Tongue (tissue), 3 donors: ENCODE measurements at places on chromosomes 7 and 10. TPM values are rescaled to one million over a fixed set of nuclear protein-coding genes. Genes with fewer than 3 reads are reported as not detected.

DNA sequence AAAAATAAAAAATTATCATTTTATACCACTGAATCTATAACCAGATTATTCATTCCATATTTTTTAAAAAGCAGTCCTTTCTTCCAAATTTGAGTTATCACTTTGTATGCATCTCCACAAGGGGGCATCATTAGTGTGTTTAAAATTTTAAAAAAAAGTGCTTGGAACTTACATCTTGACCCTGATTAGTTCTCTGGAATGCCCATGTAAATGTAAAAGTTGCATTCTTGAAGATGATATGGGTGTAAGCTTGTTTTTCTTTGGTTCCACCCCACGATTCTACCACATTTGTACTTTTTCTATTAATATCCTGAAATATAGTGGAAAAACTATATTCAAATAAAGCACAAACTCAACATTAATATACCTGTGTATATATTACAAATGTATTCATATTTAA, 144.9 kb downstream of the ELAPOR2 start:
- DNase-seq = no peak

GRCh38 chr10:110387617-110387982, 82.9 kb upstream of the SMNDC1 start:
- DNase-seq = no peak

DNA sequence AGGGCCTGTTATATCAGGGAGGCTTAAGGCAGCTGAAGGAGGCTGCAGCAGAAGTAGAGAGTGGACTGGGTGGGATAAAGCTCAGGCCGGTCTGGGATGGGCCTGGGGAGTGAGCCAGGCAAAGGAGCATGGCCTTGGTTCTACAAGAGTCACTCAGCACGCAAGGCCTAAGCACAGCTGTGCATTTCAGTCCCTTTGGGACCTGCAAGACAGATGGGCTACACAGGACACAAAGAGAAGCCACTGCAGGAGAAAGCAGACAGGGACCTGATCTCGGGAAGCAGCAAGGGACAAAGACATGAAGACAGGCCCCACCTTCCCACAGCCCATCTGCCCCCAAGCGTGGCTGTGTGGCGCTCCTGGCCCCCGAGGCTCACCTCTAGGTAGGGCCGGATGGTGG, 29.4 kb downstream of the RRP12 start:
- no peak for DNase-seq

DNA sequence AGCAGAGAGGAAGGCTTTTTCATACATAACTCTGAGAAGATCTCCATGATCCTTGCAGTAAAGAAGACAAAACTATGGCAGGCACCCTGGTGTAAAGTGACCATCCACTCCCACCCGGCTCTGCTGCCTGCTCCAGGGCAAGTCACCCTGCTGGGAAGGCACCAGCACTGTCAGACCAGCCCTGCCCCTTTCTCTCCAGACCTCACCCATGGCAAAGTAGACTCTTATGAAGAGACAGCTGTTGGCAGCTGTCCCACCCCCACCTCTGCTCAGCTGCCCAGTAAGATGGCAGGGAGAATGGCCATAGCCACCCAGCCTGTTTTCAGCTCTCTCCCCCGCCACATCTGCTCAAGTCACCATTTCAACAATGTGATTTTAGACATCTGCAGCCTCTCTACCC, 8.6 kb upstream of the ZMIZ2 start:
- peak; percentile 72 for DNase-seq

DNA sequence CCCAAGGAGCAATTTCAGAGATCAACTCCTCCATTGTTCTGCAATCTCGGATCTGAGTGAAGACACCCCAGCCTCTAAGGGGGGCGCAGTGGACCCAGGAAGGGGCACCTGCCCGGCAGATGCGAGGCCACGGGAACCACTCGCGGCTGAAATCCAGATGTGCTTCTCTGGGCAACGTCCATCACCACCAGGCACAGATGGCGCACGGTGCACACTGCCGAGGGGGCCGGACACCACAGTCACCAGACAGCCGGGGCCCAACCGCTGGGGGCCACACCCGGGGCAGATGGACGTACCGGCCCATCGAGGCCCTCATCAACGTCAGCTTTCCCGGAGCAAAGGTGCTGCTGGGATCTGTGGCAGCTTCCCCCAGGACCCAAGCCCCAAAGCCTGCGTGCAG, 16.9 kb upstream of the ADGRA1 start:
- DNase-seq = no peak

- DNase-seq = no peak
These were observed 48.3 kb downstream of the CSTF2T start for GRCh38 chr10:51651063-51651462.

DNA sequence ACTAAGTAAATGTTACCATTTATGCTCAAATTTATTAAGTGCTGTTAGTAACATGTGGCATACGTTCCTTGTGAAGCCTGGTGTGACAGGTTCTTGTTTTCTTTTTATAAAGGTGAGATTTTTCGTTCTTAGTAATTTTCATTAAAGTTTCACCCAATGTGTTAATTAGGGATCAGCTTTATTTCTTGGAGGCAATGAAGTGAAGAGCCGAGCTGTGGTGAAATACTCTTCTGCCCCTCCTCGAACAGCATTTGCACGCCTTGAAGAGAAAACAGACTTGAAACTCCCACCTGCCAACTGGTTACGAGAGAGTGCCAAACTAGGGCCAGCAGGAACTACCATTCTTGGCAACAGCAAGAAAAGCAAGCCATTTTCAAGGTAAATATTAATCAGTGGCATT, 1.5 kb downstream of the EDRF1 start:
- no peak for DNase-seq

- no peak for DNase-seq
These were observed 410.4 kb upstream of the GALNT17 start for GRCh38 chr7:70721500-70721899.

DNA sequence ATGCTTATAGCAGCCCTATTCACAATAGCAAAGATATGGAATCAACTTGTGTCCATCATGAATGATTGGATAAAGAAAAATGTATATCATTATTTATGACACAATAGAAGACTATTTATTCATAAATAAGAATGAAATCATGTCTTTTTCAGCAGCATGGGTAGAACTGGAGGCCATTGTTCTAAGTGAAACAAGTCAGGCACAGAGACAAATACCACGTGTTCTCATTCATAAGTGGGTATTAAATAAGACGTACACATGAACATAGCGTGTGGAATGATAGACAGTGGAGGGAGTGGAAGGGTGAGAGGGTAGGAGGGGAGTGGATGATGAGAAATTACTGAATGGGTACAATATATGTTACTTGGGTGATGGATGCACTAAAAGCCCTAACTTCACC, 762.4 kb downstream of the REEP3 start:
- no peak for DNase-seq

DNA sequence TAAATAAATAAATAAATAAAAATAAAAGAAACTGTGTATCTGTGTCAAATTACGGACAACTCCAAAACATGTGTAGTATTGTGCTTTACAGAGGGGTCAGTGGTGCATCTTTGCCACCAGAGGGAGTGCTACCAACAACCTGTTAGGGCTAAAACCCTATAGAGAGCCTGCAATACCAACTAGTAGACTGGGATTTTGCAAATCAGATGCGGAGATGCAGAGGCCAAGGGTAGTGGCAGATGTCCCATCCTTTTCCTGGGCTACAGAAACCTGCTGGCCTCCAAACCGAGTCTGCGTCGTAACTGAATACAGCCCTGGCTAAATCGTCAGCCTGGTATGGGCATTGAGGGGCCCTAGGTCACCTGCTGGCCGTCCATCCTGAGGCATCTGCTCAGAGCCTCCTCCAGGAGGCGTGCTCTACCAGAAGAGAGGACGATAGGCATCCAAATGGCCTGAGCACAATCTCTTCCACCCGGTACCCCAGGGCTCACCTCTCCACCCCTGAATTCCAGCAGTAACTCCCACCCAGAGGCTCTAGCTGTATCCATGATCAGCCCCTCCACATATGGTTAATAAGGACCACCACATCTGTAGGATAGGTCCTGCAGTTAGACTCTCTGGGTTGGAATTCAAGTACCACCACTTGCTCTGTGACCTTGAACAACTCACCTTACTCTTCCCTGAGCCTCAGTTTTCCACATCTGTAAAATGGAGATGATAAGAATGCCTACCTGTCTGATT, 6.2 kb upstream of the RRP12 start:
- peak; percentile 86 for DNase-seq

DNA sequence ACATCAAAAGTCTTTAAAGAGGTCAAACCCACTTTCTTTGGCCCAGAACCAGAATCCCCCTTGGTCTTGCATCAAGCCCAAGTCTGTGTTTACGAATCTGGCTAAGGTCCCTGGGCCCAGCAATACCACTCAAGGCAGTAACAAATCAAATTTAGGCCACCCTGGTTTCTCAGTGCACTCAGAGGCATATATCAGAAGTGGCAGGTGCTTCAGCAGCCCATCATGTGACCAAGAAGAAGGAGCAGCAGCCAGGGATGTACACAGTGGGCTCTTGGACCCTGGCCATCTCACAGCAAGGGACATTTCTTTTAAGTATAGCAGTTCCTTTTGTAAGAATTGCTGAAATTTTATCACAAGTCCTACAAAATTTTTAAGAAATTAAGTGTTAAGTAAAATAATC, 7.3 kb upstream of the SLC25A13 start:
- no peak for DNase-seq

GRCh38 chr10:97748116-97748515, 11.2 kb downstream of the ZFYVE27 start:
- no peak for DNase-seq

DNA sequence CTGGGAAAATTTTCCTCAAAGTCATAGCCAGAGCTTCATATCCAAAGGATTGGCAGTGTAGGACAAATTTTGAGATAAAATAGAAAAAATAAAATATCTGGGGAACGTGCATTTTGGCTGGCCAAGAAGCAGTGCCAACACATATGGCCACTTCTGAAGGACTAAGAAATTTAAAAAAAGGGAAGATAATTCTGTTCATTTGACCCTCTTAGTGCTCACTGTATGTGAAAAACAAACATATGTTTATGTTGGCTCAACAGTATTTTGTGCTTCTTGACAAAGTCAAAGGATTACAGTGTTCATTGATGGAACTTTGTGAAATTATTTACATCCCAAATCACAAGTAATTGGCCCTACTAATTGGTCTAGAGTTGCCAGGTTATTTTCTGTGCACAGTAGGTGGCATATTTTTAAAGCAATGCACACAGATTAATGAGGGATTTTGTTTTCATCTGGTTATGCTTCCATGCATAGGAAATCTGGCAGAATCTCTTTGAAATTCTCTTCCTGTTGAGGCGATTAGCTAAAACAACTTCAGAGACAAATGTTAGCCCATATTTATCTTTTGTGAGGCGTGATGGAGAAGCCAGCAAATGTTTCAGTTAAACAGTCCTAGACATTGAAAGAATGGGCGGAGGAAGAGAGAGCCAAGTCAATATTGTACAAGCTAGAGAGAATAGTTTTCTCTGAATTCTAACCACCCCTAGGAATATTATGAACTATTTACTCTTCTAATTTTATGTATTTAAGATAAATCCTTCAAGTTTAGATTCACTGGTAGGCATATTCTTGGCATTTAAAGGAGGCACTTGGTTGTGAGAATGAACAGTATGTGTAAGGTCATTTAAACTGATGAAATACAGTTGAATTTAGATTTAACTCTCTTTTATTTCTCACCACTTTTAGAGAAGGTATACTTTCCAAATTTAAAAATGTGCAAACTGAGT, 237.7 kb upstream of the MBL2 start:
- DNase-seq = no peak

GRCh38 chr7:101602082-101602481, 27.0 kb downstream of the MYL10 start:
- DNase-seq = no peak

GRCh38 chr7:28999895-29000716, 42.0 kb upstream of the TRIL start:
- no peak for DNase-seq

DNA sequence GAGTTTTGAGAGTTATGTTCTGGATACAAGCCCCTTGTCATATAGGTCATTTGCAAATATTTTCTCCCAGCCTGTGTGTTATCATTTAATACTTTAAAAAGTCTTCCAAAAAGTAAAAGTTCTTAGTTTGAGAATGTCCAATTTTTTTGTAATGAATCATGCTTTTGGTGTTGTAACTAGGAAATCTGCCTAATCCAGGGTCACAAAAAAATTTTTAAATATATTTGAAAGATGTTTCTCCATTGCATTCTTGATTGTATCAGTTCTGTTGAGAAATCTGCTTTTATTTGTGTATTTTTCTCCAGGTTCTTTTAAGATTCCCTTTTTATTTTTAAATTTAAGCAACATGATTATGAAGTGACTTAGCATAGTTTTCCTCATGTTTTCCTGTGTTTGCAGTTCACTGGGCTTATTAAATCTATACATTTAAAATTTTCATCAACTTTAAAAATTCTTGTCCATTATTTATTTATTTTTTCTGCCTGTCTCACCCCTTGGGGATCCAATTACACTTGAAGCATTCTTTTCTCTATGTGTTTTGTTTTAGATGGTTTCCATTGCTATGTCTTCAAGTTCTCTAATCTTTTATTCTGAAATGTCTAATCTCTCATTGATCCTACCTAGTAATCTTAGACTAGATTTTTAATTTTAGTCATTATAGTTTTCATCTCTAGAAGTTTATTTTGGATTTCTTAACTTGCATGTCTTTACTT, 47.0 kb downstream of the CCDC71L start:
- no peak for DNase-seq

GRCh38 chr10:43386981-43387677, 15.7 kb downstream of the FXYD4 start:
- no peak for DNase-seq

DNA sequence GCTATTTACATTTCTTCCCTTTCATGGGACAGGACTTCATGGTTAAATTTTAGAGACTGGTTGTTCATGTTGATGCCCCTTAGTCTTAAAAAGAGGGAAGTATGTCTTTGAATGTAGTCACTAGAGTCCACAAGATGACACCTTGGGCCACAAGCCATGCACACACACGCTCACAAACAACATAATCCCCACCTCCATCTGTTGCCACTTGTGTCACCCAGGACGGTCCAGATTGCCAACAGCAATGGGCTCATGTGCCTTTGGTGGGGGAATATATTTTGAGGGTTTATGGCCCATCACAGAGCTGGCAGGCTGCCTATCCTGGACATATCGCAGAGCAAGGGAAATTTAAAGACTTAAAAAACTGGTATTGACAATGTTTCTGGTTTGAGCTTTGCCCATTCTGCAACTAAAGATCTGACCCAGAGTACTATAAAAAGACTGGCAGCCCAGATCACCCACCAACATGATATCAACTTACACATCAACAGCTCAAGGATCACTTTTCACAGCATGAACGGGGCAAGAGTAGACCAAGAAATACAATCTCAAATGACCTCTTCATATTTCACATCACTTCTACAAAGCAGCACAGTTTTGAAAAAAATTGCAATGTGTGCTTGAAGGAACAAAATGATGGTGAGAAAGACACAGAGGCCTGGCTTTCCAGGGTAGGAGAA, 50.5 kb downstream of the STRA8 start:
- no peak for DNase-seq

DNA sequence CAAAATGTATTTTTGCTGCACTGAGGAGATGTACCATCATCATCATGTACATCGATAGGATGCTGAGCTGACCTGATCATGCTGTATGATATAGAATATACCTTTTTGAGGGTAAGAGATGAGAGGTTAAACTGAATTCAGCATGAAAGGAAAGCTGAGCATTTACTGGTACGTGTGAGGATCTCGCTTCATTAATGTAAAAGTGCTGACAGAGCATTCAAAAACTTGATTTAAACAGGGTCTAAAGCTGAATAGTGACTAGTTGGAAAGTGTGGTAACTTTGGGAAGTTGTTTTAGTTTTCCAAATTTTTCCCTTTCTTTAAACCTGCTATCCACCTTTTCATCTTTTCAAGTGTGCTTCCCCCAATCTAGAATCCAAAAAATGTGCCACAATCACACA, 28.5 kb upstream of the COL1A2 start:
- no peak for DNase-seq

Gene KLF14
- 1.1 TPM for total RNA-seq

Gene MCM10
- 4.2 TPM for total RNA-seq

Gene C10orf88
- 9.7 TPM for total RNA-seq

Gene SFRP4
- total RNA-seq = 49.5 TPM

Gene PLXNA4
- 5.7 TPM for total RNA-seq

Gene CALN1
- total RNA-seq = 1.3 TPM
